Progenitor cell of endocrine pancreas (in vitro differentiated cells): ENCODE measurements at places on chromosomes 1 and 21.

GRCh38 chr1:215682232-215682631, 115.1 kb downstream of the KCTD3 start:
- no peak for DNase-seq

DNA sequence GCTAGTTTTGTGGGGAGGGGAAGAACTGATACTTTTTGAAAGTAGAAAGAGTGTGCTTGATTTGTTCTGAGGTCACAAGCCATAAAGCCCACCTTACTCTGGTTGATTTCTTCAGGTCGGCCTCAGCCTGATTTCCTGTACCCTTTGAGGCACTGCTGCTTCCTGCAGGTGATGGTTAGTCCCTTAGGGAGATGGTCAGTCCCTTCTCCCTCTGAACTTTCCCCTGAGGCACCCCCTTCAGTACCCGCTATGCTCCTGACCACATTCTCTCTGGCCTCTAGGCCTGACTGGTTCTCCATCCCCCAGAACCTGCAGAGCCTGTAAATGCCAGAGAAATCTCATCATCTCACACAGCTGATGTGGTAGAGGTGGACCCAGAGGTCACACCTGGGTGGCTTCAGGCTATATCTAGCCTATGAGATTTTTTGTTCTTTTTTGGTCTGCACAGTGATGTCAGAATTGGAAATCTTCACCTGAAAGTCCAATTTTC, 15.0 kb upstream of the ID3 start:
- no peak for DNase-seq

GRCh38 chr1:25096307-25097150, 135.8 kb downstream of the SYF2 start:
- DNase-seq = no peak

DNA sequence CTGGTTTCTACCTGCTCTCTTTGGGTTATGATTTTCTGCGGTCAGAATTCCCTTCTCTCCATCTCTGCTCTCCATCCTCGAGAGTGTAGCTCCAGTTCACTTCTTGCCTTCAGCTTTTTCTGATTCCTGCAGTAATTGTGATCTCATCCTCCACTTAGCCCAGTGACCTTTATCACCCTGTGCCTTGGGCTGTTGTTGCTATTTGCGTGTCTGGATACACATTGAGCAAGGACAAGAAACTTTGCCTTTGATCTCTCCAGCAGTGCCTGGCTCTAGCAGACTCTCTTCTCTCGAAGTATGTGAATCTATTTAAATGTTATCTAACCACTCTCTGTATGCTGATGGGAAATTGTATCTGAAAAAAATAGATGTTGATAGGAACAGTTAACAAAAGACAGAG, 76.4 kb upstream of the MARK1 start:
- no peak for DNase-seq

- no peak for DNase-seq
Measured at GRCh38 chr1:159429074-159429861, 2.7 kb upstream of the OR10J4 start.

DNA sequence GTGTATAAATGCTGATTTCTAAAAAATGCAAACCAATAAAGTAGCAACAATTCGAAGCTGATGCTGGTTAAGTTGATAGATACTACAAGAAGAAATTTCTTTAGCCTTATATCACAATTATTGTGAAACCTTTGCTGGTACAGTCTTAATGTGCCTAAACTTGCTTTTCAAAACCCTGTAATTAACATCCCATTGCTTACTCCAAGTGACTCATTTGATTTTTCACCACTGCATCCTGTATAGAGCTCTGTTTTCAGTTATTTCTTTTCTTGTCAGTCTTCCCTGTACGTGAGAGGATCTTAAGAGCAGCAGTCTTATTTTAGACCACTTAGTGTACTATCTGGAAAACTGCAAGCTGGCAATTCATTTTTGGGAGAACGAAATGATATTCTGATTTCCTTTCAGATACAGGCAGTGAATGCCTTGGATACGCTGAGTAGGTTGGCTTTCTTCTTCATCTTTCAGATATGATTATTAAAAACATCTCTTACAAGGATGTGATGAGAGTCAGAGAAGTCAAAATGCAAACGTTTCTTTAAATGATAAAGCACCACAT, 210.3 kb downstream of the KCTD3 start:
- no peak for DNase-seq

- no peak for DNase-seq
Measured at GRCh38 chr1:7579831-7580804, 191.0 kb upstream of the VAMP3 start.

- peak; percentile 22 for DNase-seq
Measured at GRCh38 chr1:15154480-15155036, 1.0 kb downstream of the TMEM51 start.

DNA sequence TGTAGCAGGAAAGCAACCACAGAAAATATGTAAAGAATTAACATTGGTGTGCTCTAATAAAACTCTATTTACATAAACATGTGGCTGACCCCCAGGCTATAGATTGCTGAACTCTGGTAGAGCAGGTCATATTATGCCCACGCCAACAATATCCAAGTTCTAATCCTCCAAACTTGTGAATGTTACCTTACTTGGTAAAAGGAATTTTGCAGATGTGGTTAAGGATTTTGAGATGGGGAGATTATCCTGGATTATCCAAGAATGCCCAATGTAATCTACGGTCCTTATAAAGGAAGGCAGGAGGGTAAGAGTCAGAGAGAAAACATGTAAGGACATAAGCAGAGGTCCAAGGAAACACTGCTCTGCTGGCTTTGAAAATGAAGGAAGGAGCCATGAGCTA, 201.0 kb downstream of the USH2A start:
- DNase-seq = no peak

DNA sequence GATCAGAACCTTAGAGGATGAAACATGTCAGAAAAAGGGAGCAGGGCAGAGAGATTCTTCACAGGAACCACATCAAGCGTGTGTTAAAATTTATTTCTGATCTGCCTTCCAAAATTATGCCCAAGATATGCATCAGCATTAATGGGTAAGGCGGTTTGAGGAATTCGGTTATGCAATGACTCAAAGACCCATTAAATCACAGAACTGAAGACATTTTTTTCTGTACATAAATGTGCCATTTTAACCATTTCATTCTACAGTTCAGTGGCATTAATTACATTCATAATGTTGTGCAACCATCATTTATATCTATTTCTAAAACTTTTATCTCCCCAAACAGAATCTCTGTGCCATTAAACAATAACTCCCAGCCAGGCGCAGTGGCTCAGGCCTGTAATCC, 43.4 kb downstream of the CNST start:
- DNase-seq = no peak

GRCh38 chr1:117820694-117821381, 108.6 kb downstream of the GDAP2 start:
- DNase-seq = no peak

- DNase-seq = no peak
Measured at GRCh38 chr1:48873944-48874343, 97.3 kb upstream of the BEND5 start.
